Testis (tissue), 5 donors: ENCODE measurements at places on chromosomes 3 and 15. TPM values are rescaled to one million over a fixed set of nuclear protein-coding genes. Genes with fewer than 3 reads are reported as not detected.

Gene OTOL1
- not detected for polyA plus RNA-seq

Gene CHAC1
- 1.8 TPM for polyA plus RNA-seq

Gene ADCY5
- polyA plus RNA-seq: 16.5 TPM

Gene TICRR
- 3.0 TPM for polyA plus RNA-seq

Gene C3orf49
- polyA plus RNA-seq: 0.66 TPM

Gene P2RY1
- polyA plus RNA-seq: 2.0 TPM

Gene ILDR1
- polyA plus RNA-seq: 1.4 TPM

Gene HYKK
- polyA plus RNA-seq: 7.0 TPM

Gene TM4SF4
- 1.4 TPM for polyA plus RNA-seq

Gene AHSG
- polyA plus RNA-seq: 1.5 TPM

Gene WDR49
- 0.83 TPM for polyA plus RNA-seq

Gene CKMT1B
- polyA plus RNA-seq: 0.57 TPM

Gene LTK
- 2.9 TPM for polyA plus RNA-seq

Gene PAQR5
- polyA plus RNA-seq: 4.5 TPM

Gene GRAMD1C
- 45.5 TPM for polyA plus RNA-seq

Gene PEX5L
- polyA plus RNA-seq: 7.3 TPM

Gene CLRN1
- 0.38 TPM for polyA plus RNA-seq

Gene ANKRD34C
- polyA plus RNA-seq: 0.12 TPM

Gene CCDC54
- 112 TPM for polyA plus RNA-seq

Gene LAMB2
- polyA plus RNA-seq: 276 TPM

Gene C15orf62
- not detected for polyA plus RNA-seq

Gene CPNE4
- 2.4 TPM for polyA plus RNA-seq

Gene RBP2
- polyA plus RNA-seq: not detected

Gene MST1R
- polyA plus RNA-seq: 15.9 TPM

Gene USP4
- polyA plus RNA-seq: 95.1 TPM

Gene PLSCR2
- 34.8 TPM for polyA plus RNA-seq

Gene ADGRG7
- not detected for polyA plus RNA-seq

Gene CNTN6
- 0.22 TPM for polyA plus RNA-seq

Gene FYCO1
- polyA plus RNA-seq: 12.8 TPM

Gene CHST13
- polyA plus RNA-seq: 21.4 TPM

Gene HCLS1
- polyA plus RNA-seq: 15.6 TPM

Gene BCHE
- 7.4 TPM for polyA plus RNA-seq
